Activated CD4-positive, alpha-beta T cell treated with anti-CD3 and anti-CD28 coated beads for 36 hours (primary cell): ENCODE measurements at places on chromosomes 1 and 21. TPM values are rescaled to one million over a fixed set of nuclear protein-coding genes. Genes with fewer than 3 reads are reported as not detected.

- DNase-seq, result no peak
Measured at GRCh38 chr1:22208973-22209378, 66.1 kb upstream of the WNT4 start.

GRCh38 chr1:202791077-202791747 lies 17.0 kb downstream of the KDM5B start:
- DNase-seq, result no peak

DNA sequence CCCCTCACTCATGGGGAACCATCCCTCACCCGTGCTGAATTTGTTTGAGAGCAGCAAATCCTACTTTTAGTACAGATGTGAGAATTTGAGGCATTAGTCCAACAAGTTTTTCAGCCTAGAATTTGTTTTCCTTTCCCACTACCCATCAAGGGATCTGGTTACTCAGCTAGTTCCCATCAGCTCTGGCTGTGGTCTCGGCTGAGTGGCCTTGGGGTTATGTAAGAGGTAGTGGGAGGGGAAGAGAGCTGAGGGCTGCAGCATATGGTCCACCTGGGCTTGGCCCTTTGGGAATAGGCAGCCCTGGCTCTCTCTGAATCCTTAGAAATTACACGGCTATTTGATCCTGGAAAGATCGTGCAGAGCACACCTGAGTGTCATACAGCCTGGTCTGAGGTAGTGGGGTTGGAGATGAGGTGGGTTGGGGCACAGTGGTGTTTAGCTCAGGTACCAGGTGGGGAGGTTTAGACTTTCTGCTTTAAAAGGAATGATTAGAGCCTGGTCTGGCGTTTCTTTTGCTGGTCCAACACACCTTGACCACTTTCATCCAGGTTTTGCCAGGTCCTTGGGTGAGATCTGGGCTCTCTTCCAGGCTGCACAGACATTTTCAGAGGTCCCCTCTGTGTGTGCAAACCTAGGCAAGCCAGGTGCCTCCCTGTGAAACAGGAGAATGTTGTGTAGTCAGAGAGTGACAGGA lies 4.2 kb downstream of the GSTM4 start:
- DNase-seq, result no peak

DNA sequence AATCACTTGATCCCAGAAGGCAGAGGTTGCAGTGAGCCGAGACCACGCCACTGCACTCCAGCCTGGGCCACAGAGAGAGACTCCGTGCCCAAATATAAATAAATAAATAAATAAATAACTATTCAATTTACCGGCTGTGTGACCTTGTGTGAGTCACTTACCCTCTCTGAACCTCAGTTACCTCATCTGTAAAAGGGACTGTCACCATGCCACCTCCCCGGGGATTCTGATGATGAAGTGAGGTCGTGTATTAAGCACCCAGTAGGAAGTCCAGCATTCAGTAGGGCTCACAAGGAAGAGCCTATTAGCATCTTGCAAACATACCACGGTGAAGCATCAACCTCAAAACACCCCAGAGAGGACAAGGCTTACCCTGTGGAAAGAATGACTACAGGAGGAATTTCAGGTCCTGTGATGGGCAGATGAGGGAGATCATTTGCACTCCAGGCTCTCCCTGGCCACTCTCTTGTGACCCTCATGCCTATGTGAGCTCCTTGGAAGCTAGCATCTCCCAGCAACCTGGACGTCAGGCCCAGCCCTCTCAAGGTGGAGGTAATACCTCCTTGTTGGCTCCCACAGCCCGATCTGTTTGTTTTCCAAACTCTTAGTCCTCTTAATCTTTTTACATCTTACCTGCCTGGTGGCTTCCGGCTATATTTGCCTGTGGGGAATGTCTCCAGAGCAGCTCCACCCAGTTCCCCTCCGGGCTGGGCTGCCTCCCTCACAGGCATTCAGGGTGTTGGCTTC lies 7.6 kb upstream of the C1QA start:
- no peak for DNase-seq

Gene VCAM1
- not detected for total RNA-seq

Gene PRDM16
- total RNA-seq, result 0.32 TPM

Gene MATN1
- total RNA-seq, result 0.43 TPM
